ENCODE measurements at places on chromosomes 5 and 9.

- no peak for DNase-seq
Observed at GRCh38 chr5:16135506-16135905, 44.1 kb downstream of the MARCHF11 start.

GRCh38 chr5:95261437-95262175 is 23.3 kb downstream of the MCTP1 start:
- no peak for DNase-seq

DNA sequence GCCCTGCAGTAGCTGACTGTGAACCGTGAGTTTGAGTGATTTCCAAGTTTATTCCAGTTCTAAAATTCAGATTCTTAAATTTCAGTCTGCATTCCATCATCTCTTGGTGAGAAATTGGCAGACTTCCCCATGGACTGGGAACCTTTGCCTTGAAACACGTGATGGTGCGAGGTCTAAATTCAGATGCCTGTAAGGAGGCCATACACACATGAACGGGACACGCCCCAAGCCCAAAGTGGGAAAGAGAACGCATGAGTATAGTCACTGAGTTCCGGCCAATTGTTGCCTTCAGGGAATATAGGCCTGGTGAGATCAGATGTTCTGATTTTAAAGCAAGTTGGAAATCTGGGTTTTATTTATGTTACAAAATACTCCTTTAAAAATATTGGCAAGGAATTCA is 1084.4 kb upstream of the WWC1 start:
- no peak for DNase-seq

GRCh38 chr9:84258371-84258770 is 82.2 kb downstream of the SLC28A3 start:
- DNase-seq = no peak

DNA sequence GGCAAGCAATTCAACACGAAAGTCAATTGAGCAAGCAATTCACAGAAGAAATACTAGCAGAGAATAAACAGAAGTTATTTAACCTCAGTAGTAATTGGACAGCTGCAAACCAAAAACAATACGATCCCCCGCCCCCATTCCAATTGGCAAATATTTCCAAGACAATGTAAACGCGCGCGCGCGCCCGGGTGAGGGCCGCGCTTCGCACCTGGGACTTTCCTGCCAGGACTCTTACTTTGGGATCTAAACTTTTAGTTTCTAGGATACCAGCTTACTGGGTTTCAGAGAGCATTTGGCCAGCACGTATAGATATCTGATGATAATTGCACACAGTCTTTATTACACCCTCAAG is 8.6 kb downstream of the RUFY1 start:
- no peak for DNase-seq

DNA sequence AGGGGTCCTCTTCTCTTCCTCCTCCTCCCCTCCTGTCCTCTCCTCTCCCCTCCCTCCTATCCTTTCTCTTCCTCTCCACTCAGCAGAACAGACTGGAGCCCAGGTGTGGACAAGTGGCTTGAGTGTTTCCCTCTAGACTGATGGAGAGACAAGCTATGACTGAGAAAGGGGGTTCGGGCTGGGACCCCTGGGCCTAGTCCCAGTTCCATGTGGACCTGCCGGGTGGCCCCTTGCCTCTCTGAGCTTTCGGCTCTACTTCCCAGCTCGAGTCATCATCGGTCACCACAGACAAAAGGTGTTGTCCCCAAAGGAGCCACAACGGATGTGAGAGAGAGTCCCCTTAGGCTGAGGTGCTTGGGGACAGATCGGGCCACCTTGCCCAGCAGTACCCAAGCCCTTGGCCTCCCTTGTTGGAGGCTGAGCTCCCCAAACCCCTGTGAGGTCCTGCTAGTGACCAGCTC is 3.4 kb upstream of the RXRA start:
- no peak for DNase-seq

DNA sequence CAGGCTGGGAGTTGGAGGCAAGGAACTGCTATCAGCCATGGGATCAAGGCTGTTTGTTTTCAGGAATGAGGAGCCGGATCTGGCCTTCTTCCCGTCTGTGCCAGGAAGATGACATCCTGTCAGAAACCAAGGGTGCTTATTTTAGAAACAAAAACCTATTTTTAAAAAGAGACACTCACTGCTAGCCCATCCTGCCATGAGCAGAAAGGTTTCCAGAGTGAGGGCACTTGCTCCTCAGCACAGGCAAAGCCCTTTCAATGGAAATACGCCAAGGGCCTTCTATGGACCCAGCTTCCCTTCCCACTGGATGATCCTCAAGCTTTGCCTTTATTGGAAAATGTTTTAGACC is 132.6 kb upstream of the FSTL4 start:
- no peak for DNase-seq

- no peak for DNase-seq
Observed at GRCh38 chr5:50886657-50887345, 220.4 kb downstream of the PARP8 start.

- no peak for DNase-seq
Observed at GRCh38 chr9:134026981-134027380, 1.7 kb downstream of the BRD3OS start.
